Stimulated activated CD4-positive, alpha-beta T cell treated with anti-CD3 and anti-CD28 coated beads, Interleukin-1b, Interleukin-23, amount 100 ng/mL, for 24 hours (primary cell): ENCODE measurements at places on chromosomes 3 and 15.

DNA sequence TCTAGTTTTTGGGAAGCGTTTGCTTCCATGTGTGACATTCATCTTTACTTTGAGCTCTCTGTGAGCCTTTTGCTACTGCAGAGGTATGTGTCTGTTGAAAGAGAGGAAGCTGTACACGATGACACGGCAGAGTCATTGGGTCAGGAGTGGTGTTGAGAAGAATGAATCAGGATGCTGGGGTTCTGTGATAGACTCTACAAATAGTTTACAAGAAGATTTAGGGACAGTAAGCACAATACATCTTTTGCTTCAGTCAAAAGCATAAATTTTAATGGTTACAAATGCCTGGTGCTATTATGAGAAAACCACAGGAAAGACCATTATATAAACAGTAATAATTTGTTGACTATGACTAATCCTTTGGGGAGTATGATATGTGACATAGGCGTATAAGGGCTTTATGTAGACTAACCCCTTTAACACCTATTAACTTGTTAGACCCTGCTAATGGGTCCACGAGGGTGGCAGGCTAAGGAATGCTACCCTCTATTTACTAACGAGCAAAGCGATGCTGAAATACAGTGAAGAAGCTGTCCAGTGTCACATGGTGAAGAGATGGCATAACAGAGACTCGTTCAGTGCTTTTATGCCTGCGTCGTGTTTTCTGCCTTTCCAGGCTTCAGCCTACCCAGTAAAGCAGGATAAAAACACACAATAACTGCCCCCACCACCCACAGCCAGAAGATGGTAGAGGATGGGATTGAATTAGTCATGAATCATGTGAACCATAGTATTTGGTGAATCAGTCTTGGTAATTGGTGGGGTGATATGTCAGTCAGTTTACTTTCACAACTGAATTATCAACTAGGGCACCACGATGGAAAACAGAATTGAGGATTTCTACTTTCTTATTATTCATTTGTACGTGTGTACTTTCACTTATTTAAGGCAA is 118.8 kb downstream of the LPP start:
- DNase-seq: no peak

DNA sequence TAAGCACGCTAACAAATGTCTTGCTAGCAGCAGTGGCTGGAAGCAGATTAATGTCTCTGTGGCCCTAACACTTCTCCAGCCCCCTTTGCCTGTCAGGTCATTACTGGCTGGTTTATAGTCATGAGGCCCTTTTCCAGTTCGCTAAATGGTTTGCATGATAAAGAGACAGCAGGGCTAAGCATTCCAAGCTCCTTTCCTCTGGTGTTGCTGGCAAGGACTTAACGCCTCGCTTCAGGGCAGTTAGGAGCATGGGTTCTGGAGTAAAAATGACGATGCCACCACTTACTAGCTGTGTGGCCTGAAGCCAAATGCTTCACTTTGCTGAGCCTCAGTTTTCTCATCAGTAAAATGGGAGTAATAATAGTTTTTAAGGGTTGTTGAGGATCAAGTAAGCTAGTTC is 185.9 kb downstream of the MEGF11 start:
- no peak for DNase-seq

GRCh38 chr3:25885544-25885943 is 95.7 kb downstream of the OXSM start:
- no peak for DNase-seq

GRCh38 chr15:66803182-66803729 is 101.2 kb downstream of the SMAD6 start:
- no peak for DNase-seq
